Progenitor cell of endocrine pancreas (in vitro differentiated cells): ENCODE measurements at places on chromosomes 4 and X.

GRCh38 chrX:18354369-18355223, at the start of gene SCML2:
SCML2 (minus strand) TSS chrX:18354688; CDS start chrX:18334071, 20,617 bp downstream.
- peak; percentile 34 for DNase-seq

DNA sequence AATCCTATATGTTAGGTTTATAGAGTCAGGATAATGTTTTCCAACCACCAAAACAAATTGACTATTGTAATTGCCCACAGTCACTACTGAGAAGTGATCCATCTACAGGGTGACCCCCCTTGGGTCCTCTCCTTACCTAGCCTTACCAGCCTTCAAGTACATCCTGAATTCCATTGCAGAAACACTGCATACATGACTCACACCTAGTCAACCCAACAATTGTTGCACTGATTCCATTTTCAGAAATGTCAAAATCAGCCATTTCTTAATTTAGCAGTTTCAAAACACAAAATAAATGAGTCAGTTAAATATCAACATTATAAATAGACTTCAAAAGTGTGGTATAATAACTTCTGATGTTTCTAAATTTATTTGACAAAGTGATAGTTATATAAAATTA, 106.3 kb upstream of the TNIP3 start:
- no peak for DNase-seq

- DNase-seq = no peak
These were observed 15.5 kb upstream of the HSD17B11 start for GRCh38 chr4:87406462-87406861.

DNA sequence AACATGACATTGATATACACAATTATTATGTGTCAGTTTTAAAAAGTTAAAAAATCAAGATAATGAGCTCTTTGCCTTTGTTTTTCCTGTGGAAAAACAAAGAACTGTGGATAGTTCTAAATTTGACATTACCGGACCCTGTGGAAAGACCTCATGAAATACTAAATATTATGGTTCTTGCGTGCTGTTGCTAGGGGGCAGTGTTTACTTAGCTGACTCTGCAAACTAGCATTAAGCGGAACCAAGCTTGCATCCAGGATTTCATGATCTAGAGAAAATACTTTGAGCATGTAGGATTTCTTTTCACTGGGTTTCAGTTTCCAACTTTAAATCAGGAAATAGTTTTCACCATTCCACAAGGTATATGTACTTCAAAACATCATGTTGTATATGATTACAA, 33.6 kb downstream of the CLCN4 start:
- DNase-seq = no peak

DNA sequence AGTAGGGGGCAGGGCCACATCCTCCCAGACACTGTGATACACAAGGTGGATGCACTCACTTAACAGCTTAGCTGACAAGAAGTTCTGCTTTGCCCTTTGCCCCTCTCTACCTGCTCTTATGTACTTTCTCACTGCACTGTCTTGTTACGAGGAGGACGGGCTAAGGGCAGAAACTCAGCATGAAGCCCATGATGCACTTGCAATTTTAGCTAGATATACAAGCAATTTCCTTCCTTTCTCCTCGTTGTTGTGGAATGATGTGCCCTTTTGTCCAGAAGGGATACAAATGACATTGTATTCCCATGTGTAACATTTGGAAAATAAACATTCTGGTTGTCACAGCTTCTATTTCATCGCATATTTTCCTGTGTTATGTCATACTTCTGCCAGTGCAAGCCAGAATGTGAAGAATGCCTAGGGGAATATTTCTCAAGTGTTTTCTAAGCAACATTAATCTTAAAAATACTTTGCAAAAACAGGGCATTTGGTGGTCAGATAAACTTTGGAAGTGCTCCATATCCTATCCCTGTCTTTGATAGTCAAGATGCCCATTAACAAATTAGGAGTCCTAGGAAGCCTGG, 47.2 kb downstream of the MAOA start:
- DNase-seq = no peak

DNA sequence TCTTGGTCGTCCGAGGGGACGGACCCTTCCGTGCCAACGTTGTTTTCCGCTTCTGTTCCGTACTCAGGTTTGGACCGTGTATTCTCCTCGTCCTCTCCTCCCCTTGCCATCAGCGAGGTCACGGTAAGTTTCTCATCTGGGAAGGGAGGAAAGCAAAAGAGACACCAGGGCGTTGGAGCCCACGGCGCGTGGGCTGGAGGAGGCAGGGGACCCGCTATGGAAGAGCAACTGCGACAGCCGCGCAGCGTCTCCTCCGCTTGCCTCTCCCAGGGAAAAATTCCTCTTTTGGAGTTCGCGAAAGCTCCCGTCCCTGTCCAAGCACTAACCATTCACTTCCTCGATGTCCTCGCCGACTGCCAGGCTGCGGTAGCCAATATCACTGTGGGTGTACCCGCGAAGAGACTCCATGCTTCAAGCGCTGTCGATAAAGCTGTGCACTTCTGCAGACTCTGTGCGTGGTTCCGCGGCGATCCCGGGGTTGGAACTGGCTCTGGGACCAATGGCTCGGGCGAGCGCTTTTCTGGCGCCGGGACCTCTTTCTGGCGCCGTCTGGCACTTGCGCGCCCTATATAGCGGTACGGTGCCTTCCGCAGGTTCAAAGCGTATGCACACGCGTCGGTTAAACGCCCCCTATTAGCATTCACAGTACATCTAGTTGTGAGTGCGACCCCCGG, at the start of gene ESX1:
ESX1 (minus strand) TSS at position 492 of the 674 bp plus-strand sequence; CDS start at position 408, 84 bp downstream.
- DNase-seq = no peak

GRCh38 chrX:54494166-54494988, 1.7 kb downstream of the FGD1 start:
- DNase-seq = no peak

GRCh38 chr4:140174543-140174942, 20.6 kb upstream of the MAML3 start:
- DNase-seq = no peak

- peak; percentile 42 for DNase-seq
These were observed at the start of gene BEX5 for GRCh38 chrX:102155806-102156179. BEX5 (minus strand) TSS chrX:102155977; CDS start chrX:102154265, 1,712 bp downstream.

DNA sequence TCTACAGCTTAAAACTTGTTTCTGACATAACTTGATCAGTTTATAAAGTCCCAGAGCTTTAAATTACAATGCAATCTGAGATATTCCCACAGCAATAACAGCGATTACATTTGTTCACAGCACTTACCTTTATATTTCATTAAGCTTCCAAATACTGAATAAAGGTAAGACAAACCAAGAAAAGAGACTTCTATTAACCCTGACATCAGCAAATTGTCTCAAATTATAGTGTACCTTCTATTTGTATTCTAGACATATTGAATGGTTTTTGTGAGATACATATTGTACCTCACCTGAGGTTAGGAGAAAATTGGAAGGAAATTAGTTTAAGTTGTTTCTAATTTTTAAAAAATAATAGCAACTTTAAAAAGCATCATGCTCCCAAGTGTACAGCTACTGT, 111.9 kb downstream of the HDAC8 start:
- DNase-seq = no peak

DNA sequence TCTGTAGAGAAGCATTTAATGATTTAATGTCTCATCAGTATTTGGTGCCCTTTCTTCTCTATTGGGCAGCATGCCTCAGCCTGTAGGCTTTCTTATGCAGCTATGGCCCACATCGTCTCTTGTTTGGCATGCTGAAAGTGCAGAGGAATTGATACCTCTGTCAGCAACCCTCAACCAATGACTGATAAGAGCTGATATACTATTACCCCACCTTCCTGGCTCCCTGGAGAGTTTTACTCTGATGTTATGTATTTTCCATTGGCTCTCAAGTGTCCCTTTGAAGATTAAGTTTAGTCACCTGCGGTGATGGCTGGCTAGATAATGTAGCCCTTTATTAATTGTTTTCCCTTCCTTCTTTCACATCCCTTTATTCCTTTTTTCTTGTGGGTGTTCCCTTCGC, 41.2 kb upstream of the PDHA2 start:
- DNase-seq = no peak

GRCh38 chrX:117851025-117851424, 265.6 kb downstream of the KLHL13 start:
- no peak for DNase-seq

GRCh38 chr4:140037353-140038030, 116.5 kb downstream of the MAML3 start:
- no peak for DNase-seq

GRCh38 chr4:89619206-89619962, 217.6 kb downstream of the SNCA start:
- no peak for DNase-seq

DNA sequence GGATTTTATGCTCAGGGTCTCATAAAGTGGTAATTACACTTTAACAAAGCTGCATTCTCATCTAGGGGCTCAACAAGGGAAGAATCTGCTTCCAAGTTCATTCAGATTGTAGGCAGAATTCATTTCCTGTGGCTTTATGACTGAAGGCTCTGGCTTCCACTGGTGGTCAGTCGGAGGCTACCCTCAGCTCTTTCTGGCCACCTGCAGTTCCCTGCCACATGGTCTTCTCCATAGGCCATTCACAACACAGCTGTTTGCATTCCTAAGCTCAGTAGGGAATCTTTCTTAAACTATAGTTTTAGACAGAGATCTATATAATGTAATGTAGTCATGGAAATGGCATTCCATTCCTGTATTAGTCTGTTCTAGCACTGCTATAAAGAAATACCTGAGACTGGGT, 973.0 kb upstream of the SLIT2 start:
- no peak for DNase-seq

GRCh38 chrX:65688403-65688871, 21.0 kb downstream of the MSN start:
- DNase-seq = no peak

GRCh38 chr4:103150677-103151076, 47.5 kb downstream of the CENPE start:
- no peak for DNase-seq

DNA sequence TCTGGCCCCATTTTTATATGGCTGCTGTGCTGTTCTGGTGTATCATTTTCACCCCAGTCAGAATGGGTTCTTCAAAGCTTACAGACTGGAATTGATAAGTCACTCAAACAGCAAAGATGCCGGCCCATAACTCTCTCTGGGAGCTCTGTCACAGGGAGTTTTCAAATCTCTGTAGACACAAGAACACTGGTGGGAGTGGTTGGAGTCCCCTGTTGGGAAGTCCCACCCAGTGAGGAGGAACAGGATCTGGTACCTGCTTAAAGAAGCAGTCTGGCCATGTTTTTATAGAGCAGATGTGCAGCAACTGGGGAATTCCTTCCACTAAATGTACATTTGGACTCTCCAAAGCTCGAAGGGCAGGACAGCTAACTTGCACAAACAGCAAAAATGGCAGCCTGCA, 69.3 kb upstream of the UGT2B7 start:
- DNase-seq = no peak

DNA sequence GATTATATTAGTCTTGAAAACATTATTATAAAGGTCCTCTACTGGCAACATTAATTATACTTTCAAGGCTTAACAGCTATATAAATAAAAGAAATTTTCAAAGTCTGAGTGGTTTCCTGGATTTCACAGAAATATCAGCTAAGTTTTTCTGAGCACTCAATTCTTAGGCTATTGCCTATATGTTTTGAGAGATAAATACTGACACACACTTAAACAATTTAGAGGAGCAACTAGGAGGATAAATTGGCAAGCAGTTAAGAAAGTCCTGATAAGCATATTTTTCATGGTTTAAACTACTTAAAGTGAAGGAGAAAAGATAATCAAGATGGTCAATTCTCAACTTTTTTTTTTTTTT, 2.7 kb upstream of the MGARP start:
- DNase-seq = no peak

DNA sequence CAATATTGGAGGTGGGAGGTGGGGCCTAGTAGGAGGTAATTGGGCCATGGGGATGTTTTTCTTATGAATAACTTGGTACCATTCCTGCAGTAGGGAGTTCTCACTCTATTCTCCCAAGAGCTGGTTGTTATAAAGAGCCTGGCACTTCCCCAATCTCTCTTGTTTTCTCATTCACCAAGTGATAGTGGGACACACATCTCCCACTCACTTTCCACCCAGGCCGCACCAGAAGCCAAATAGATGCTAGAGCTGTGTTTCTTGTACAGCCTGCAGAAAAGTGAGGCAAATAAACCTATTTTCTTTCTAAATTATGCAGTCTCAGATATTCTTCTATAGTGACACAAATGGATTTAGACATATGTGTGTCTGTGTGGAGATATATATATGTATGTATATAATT, 117.6 kb downstream of the ANKRD50 start:
- DNase-seq = no peak

- DNase-seq = no peak
These were observed 9.5 kb downstream of the BCOR start for GRCh38 chrX:40088299-40088625.

DNA sequence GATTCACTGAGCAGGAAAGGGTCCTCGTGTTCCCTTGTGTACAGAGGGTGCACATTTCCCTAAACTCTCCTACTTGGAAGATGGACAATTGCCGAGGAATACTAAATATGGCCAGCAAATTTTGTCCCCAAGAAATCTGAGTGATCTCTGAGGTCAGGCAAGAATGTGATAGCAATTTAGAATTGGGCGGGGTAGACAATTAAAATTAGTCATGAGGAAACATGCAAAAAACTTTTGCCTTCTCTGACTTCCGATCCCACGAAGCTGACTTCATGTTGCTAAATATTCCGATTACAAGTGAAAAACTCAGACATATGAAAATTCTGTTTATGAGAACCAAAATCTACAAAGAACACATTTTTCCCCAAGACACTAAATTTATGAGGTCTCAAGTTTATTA, 453.9 kb upstream of the ZFP42 start:
- no peak for DNase-seq

DNA sequence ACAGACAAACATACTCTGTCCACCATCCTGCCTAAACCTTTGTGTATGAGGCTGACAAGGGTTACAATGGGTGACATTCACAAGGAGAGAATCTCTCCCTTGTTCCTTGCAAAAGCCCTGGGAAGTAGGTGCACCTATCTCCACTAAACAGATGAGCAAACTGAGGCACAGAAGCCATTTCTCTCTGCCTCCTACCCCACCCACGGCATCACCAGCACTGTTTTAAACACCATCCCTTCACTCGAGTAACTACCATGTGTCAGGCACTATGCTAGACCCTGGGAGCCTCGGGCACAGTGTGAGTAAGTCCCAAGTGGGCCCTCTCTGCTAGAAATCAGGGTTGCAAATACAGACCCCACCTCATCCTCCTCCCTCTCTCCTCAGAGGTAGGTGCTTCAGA, 899 bp downstream of the LYAR start:
- no peak for DNase-seq

DNA sequence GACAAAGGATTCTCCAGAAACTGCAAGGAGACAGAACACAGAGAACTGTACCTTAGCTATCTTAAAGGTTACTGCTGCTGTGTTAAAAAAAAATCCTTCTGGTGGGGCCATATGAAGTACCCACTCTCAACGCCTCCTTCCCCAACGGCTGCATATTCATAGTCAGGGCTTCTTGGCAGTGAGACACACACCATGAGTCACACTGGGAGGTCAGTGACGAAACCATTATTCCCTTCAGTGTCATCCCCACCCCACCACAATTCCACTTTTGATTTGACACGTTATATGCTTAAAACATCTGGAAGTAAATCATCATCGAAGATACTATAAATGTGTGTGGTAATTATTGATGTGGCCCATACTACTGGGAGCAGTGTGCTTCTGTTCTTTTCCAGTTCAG, 271.5 kb downstream of the LDB2 start:
- DNase-seq = no peak

- DNase-seq = no peak
These were observed 5.4 kb upstream of the SH3BP2 start for GRCh38 chr4:2787230-2788100.
